ENCODE measurements at places on chromosomes 6 and 20.

GRCh38 chr6:117555262-117555849, 47.0 kb downstream of the GOPC start:
- H3K4me3 ChIP-seq: no peak overlapping the region
- peaks cover 6% of the 10 kb centered on the region for H3K36me3 ChIP-seq
- no peaks in the 10 kb centered on the region for H3K27me3 ChIP-seq

DNA sequence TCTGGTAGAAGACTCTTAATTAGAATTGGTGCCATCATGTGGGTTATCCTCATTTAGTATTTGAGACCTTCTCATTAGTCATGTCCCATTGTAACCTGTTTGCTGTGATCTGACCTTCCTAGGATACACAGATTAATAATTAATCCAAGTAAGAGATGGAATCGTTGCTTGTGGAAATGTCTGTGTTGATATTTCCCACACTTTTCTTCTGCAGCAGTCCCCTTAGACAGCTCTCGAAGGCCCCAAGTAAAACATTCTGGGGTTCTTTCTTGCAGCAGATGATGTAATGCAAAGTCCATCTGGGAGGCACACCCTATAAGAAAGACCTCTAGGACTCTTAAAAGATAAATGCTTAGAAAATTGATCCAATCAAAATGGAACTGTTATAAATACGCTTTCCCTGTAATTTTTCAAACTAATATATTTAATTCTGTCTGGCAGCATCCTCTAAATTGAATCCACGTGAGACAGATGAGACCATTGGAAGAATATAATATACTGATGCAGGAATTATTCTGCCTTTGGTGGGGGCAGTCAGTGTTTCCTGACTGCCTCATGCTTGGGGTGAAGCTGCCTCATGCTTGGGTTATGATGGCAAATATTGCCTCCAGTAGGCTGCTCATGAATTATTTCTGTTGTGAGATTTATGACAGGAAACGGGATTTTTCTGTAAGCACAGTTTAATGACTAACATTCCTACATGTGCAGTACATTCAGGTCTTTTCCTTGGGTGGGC, 54.5 kb upstream of the ARMC2 start:
- no peak for DNase-seq
- H3K27me3 ChIP-seq: no peaks in the 10 kb centered on the region
- H3K4me1 ChIP-seq: no peaks in the 10 kb centered on the region
- no peaks in the 10 kb centered on the region for H3K36me3 ChIP-seq
- no peak overlapping the region for H3K4me3 ChIP-seq
- no peak overlapping the region for H3K27ac ChIP-seq

DNA sequence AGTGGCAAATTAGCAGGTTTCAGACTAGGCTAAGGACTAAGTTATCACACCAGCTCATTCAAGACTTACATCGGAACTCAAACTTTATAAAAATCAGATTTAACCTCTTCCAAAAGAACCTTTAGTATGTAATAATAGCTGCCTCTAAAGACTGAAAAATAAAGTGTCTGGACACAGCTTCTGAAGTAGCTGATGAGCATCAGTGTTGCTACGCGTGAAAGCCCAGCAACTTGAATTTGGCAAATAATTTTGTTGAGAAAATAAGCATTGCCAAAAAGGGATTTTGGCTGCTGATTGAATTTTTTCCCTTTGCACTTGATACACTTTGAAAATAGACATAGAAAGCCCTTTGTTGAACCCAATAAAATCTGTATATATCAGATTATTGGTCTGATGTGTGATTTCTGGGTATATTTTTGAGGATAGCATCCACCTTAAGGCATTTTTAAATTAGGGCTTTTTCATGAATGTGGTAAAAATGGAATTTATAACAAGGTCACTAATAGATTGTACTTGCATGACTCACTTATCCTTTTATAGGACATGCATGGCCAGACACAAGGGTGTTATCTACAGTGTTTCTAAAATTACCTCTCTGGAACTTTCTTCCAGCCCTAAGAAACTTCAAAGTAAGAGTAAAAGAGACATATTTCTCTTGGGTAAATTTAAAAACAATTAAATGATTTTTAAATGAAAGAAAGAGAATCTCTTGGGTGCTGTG, 350.4 kb downstream of the TENT5A start:
- H3K4me3 ChIP-seq: no peak overlapping the region
- no peaks in the 10 kb centered on the region for H3K36me3 ChIP-seq
- DNase-seq: no peak
- no peaks in the 10 kb centered on the region for H3K27me3 ChIP-seq
- H3K27ac ChIP-seq: no peak overlapping the region

DNA sequence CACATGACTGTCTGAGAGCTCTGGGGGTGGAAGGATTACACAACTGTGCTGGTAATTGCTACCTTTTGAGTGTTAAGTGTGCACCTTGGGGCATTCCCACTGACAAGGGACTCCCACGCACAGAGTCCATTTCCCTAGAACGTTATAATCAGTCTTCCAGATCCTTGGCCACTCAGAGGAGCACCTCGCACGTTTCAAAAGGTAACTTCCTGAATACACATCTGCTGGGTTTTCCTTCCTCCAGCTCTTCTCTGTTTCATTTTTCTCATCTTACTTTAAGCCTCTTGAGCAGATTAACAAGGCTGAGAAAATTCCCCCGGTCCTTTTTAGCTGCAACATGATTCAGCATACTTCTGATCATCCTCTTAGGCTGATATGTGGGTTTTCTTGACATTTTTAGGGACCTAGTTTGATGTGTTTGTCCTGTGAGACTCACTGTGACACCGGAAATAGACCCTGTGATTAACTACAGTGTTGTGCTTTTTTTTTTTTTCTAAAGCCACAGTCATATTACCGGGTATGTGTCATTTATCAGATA, 98.4 kb upstream of the DUSP22 start:
- H3K36me3 ChIP-seq: no peaks in the 10 kb centered on the region
- H3K4me1 ChIP-seq: no peaks in the 10 kb centered on the region
- H3K27me3 ChIP-seq: no peaks in the 10 kb centered on the region
- no peak overlapping the region for H3K27ac ChIP-seq
- no peak overlapping the region for H3K4me3 ChIP-seq

GRCh38 chr6:31878726-31879125, at the start of gene SLC44A4:
TSS of gene SLC44A4 (minus strand) at chr6:31878997. CDS start at chr6:31878980, 17 bp downstream.
- peaks cover 25% of the 10 kb centered on the region for H3K36me3 ChIP-seq
- DNase-seq: peak; percentile 77

DNA sequence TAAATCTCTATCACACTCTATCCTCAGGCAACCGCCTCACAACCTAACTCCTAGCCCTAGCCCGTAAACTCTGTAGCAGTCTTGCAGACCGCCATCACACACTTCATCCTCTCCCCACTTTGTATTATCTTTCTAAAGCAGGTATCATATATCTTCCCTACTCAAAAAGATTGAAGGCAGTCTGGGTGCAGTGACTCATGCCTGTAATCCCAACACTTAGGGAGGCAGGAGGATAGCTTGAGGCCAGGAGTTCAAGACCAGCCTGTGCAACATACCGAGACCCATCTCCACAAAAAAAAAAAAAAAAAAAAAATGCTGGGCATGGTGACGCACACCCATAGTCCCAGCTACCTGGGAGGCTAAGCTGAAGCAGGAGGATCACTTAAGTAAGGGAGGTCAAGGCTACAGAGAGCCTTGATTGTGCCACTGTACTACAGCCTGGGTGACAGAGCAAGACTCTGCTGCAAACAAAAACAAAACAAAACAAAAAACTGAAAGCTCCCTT, 22.9 kb downstream of the RANBP9 start:
- no peak overlapping the region for H3K27ac ChIP-seq
- peaks cover 35% of the 10 kb centered on the region for H3K36me3 ChIP-seq
- no peak overlapping the region for H3K4me3 ChIP-seq

- H3K4me3 ChIP-seq: peak within 1 kb of the TSS; percentile 40
- H3K4me1 ChIP-seq: no peaks in the 10 kb centered on the region
- DNase-seq: peak; percentile 77
- H3K27ac ChIP-seq: no peak within 1 kb of the TSS
- H3K36me3 ChIP-seq: no peaks in the 10 kb centered on the region
- peaks cover 75% of the 10 kb centered on the region for H3K27me3 ChIP-seq
Observed at GRCh38 chr20:44810391-44811149, at the start of gene RIMS4. TSS of gene RIMS4 (minus strand) at chr20:44810546. CDS start at chr20:44810271, 275 bp downstream.

GRCh38 chr6:5599127-5599526, 337.8 kb downstream of the FARS2 start:
- no peak for DNase-seq
- H3K4me1 ChIP-seq: peaks cover 3% of the 10 kb centered on the region
- H3K36me3 ChIP-seq: no peaks in the 10 kb centered on the region
- no peak overlapping the region for H3K27ac ChIP-seq
- H3K27me3 ChIP-seq: no peaks in the 10 kb centered on the region

DNA sequence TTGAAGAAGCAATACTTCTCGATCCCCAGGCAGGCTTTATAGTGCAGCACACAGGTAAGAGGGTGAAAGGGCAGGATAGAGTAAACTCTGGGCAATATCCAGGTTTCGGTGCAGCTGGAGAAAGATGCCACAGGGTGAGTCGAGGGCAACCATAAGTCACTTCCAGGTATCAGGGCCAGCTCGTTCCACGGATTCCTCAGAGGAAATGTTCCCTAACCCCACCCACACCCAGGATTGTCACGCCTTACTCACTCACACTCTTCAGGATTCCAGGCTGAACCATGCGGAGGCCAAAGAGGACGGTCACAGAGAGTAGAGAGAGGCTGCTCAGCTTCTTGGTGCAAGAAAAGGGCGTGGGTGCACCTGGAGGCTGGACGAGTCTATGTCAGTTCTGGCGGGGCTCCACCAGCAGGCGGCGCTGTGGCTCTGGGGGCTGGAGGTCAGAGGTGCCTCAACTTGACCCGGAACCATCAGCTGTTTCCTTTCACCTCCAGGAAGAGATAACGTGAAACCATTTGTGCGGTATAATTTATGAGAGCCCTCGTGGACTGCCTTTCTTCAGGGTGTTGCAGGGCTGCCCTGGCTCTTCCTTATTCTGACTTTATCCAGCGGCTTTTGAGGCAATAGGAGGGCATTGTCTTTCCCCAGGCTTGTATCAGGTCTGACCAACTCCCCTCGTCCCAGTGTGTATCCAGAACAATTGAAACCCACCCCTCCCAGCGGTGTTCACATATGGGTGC, 14.5 kb upstream of the WFDC12 start:
- no peaks in the 10 kb centered on the region for H3K4me1 ChIP-seq
- H3K27ac ChIP-seq: no peak overlapping the region
- no peak overlapping the region for H3K4me3 ChIP-seq
- H3K27me3 ChIP-seq: no peaks in the 10 kb centered on the region
- DNase-seq: peak; percentile 96

DNA sequence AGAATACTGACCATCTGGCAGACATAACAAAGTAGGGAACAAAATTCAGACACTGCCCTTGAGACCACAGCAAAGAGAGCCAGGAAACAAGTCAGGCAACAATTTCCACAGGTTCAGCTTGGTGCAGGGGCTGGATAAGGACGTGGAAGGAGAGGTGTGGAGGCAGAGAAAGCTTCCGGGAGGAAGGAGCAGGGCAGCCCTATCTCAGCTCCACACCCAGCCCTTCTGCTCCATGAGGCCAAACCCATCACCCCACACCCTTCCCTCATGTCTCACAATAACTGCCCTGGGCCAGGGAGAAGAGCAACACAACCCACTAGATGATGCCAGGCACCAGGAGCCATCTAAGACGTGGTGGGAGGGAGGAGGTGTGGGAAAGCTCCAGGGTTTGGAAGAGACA, 5.8 kb downstream of the SNHG17 start:
- no peaks in the 10 kb centered on the region for H3K27me3 ChIP-seq
- DNase-seq: no peak
- H3K27ac ChIP-seq: no peak overlapping the region
- no peaks in the 10 kb centered on the region for H3K4me1 ChIP-seq

DNA sequence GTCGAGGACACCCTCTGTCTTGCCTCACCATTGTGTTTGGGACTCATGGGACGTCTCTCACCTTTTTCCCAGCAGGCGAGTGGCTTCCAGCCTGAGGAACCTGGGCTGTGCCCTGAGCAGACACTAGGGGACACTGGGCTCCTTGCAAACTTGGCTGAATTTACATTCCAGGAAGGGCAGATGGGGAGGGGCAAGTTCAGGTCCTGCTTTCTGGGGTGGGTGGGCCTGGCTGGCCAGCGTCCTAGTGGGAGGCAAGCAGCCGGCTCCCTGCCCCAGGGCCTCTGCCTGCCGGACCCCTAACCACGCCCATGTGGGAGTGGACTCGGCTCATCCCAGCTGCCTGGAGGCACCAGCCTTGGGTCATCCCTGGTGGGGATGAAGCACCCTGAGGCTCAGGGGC, 48.2 kb upstream of the MLN start:
- H3K27me3 ChIP-seq: no peaks in the 10 kb centered on the region
- H3K4me3 ChIP-seq: no peak overlapping the region
- peaks cover 9% of the 10 kb centered on the region for H3K4me1 ChIP-seq
- DNase-seq: peak; percentile 95
- H3K27ac ChIP-seq: no peak overlapping the region

DNA sequence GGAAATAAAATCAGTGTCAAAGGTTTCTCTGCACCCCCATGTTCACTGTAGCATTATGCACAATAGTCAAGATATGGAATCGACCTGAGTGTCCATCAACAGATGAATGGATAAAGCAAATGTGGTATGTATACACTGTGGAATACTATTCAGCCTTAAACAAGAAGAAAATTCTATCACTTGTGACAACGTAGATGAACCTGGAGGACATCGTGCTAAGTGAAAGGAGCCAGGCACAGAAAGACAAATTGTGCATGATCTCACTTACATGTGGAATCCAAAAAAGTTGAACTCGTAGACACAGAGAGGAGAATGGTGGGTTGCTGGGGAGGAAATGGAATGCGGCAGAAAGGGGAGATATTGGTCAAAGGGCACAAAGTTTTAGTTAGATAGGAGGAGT, 136.3 kb upstream of the ESR1 start:
- H3K27me3 ChIP-seq: no peaks in the 10 kb centered on the region
- DNase-seq: no peak
- H3K27ac ChIP-seq: no peak overlapping the region
- H3K36me3 ChIP-seq: no peaks in the 10 kb centered on the region
- H3K4me3 ChIP-seq: no peak overlapping the region

GRCh38 chr20:19073584-19074218, 138.7 kb upstream of the SLC24A3 start:
- H3K27ac ChIP-seq: no peak overlapping the region
- no peaks in the 10 kb centered on the region for H3K4me1 ChIP-seq
- no peak overlapping the region for H3K4me3 ChIP-seq
- H3K27me3 ChIP-seq: no peaks in the 10 kb centered on the region
- H3K36me3 ChIP-seq: no peaks in the 10 kb centered on the region

GRCh38 chr6:139029470-139030227, 1.1 kb downstream of the ABRACL start:
- peaks cover 6% of the 10 kb centered on the region for H3K36me3 ChIP-seq
- H3K4me1 ChIP-seq: no peaks in the 10 kb centered on the region
- DNase-seq: peak; percentile 75
- peaks cover 39% of the 10 kb centered on the region for H3K27me3 ChIP-seq
- peak overlapping the region; percentile 83 for H3K4me3 ChIP-seq
- peak overlapping the region; percentile 93 for H3K27ac ChIP-seq

- H3K27me3 ChIP-seq: no peaks in the 10 kb centered on the region
- no peaks in the 10 kb centered on the region for H3K4me1 ChIP-seq
- H3K27ac ChIP-seq: no peak overlapping the region
- DNase-seq: peak; percentile 5
- H3K36me3 ChIP-seq: no peaks in the 10 kb centered on the region
Observed at GRCh38 chr6:20511852-20512251, 22.4 kb upstream of the CDKAL1 start.

DNA sequence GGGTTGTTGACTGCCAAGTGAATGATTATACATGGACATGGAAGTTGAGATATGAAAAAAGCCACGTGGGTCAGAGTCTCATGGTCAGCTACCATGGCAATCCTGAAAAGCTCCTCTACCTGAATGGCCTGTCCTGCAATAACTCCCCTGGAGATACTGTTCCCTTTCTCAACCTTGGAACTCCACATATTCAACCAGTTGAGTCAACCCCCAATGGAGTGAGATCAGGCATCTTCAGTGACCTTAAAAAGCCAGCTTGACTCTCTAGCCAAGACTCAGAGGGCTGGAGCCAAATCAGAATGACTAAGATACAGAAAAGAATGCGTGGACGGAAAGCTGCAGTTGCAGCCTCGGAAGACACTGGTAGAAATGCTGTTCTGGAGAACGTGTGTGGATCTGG, 341.3 kb downstream of the FOXA2 start:
- DNase-seq: no peak
- no peak overlapping the region for H3K4me3 ChIP-seq
- no peaks in the 10 kb centered on the region for H3K27me3 ChIP-seq

Data from endodermal cell (in vitro differentiated cells).